ENCODE measurements at places on chromosomes 1 and 21.

GRCh38 chr1:225573216-225573615 is 79.7 kb downstream of the ENAH start:
- DNase-seq = no peak

DNA sequence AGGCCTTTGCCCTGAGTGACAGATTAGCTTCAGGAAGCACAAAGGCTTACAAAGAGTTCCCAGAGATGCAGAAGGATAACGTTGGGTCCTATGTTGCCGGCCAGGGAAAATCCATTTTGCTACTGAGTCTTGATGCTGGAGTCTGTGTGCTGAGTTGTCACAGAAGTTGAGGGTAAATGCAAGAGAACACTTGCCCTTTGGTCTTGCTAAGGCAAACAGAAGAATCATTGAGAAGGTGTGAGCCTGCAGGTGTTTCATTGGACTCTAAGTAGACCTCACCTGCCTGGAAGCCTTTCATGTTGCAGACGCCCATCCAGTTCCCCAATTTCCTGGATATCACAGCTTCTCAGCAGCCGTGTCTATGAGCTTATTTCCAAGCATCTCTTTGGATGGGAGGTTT is 105.2 kb downstream of the PCP4 start:
- DNase-seq = no peak

DNA sequence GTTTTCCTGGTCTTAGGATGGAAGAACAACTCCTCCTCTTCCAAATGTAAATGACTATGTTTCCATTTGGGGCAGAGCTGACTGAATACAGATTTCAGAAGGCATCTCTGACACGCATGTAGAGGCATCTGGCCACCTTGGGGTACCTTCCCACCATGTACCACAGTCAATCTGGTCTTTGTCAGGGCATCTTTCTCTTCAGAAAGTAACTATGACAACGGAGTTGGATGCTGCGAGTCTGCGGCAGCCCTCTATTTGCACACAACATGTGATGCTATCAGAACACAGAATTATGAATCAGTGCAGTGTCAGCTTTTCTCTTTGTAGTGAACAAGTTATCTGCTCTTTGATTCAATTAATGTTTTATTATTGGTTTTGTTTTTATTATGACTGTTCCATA is 94.7 kb downstream of the TSEN15 start:
- DNase-seq = no peak

DNA sequence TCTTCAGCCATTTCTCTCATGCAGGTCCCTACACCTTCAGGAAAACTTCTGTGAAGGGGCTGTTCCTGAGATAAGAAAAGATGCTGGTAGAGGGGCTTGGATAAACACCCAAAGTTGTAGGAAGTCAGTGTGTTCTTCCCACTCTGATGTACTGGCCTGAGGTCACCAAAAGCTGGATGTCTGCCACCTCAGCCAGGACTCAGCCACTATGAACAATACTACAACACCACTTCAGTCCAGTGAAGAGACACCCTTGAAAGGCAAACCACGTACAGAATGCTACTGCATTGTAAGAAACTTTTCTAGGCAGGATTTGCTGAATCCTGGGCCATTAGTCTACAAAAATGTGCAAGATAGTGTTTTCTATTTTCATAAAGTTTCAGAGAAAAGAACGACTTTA is 2.4 kb downstream of the PTPN14 start:
- DNase-seq = no peak

- DNase-seq = no peak
Measured at GRCh38 chr1:106937104-106937503, 119.4 kb upstream of the PRMT6 start.

GRCh38 chr1:215872658-215873057 is 305.6 kb downstream of the KCTD3 start:
- DNase-seq = no peak
